GOT3 (cell line): ENCODE measurements at places on chromosomes 3 and 15.

DNA sequence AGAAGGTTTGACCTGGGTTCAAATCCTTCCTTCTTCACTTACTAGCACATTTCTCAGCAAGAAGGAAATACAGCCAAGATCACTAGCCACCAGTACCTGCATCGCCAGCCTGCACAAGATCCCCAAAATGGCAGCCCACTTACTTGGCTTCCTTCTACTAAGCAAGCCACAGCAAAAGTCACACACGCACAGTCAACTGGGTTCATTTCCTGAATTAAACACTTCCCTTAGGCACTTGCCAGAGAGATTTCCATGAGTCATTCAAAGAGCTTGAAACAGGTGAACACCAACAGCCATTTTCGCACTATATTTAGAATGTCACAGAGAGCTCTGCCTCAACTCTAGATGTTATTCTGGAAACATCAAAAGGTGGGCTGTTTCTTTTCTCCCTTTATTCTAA is 42.6 kb downstream of the MGLL start:
- no peak for DNase-seq

DNA sequence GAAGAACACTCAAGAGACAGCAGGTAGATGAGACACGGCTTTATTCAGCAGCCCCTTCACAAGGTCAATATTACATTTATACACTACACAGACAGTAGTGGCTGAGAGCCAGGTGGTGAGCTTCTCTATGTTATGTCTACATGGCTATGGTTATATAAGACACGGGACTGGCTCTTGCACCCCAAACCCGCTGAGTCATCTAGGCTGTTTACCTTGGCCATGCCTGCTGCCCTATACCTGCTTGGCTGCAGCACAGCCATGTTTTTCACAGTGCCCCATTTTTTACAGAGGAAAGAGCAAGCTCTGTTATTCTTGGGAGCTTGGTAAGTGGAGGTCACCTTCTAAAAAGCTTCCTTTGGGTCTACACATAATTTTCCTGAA is 231.6 kb downstream of the IGSF11 start:
- DNase-seq = no peak

GRCh38 chr3:55630280-55630920 is 143.3 kb upstream of the WNT5A start:
- no peak for DNase-seq

DNA sequence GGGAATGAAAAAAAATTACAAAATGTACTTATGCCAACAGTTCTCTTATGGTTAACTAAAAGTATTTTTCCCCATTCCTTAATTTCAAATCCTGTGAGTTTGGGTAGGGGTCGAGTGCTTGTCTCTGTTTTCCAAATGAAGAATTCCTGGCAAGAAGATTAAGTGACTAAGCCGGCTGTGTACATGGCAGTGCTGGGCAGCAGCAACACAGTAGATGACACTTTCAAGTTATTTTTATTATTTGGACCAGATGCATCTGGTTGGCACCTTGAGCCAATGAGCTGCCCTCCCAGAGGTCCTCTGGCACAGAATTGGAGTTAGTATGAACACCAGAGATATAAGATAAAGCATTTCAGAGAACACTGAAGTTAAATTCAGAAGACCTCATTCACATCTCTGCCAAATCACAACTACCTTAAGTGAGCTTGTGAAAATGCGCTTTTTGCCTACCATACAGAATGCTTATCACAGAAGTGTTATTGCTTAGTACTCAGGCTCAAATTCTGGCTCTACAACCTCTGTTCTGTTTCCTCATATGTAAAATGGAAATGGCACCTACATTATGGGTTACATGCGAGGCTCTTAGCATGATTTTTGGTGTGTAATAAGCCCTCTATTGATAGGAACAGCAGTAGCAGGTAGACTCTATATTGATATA is 256.9 kb downstream of the UBE2E2 start:
- no peak for DNase-seq

DNA sequence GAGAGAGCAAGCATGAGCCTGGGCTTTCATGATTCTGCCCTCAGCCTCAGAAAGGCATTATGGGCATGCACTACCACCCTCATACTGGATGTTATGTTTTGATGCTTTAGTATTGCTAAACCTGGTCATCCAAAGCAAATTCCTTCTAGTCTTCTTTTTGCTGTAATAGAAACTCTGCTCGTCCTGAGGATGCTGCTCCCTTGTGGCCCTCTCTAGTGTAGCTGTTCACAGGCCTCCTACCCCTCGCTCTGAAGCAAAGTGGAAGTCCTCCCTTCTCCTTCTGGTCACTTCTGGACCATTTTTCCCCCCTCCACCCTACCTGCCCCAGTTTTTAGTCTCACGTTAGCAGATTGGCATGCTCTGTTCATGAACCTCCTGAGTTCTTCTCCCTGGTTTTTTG is 22.9 kb upstream of the CCNL1 start:
- no peak for DNase-seq

DNA sequence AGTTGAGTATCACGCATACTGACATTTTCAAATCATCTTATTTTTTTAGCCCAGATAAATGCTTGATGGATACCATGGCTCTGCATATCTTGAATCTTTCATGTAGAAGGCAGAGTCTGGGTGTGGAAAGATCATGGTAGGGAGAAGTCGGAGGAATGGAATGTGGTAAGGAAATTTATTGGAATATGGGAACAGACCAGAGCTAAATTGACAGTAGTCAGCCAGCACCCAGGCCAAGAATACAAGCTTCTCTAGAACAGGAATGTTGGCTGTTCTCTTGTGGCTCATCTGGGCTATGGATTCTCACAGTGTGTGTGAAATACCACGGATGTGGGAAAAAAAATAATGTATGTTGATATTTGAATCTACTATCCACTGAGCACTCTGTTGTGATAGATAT is 305.7 kb upstream of the COL8A1 start:
- no peak for DNase-seq

- no peak for DNase-seq
Measured at GRCh38 chr3:122665226-122665786, 15.3 kb upstream of the PARP14 start.

DNA sequence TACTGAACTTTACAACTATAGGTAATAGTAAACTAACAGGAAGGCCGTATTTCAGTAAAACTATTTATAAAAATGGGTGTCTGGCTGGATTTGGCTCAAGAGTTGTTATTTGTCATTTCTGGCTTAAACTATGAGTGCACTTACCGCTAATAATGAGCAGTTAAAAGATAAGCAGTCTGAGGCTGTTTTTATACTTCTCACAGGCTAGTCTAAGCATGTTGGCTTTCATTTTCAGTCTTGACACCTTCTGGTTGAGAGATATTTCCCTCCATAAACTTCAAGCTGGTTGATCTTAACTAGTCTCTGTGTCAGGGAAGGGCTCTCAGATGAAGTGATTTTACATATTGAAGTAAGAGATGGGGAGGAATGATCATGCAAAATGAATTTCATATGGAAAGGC is 96.1 kb downstream of the RSRC1 start:
- DNase-seq = no peak

DNA sequence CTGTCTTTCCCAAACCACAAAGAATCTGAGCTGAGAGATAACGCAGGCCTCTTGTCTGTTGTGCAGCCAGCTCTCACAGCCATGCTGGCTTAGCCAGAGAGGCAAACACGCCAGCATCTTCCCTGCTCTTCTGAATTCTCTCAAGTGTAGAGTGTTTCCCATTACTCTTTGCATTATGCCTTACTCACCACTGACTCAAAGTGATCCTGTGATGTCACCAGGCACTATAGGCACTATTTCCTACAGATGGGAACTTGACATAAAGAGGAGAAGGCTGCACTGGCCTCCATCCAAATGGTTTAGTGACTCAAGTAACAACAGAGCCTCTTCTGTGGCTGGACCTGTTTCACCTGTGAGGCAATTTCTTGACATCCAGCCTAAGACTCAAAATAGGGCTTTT is 44.4 kb downstream of the PDZRN3 start:
- no peak for DNase-seq

- no peak for DNase-seq
Measured at GRCh38 chr3:194608981-194609380, 24.2 kb downstream of the TMEM44 start.

DNA sequence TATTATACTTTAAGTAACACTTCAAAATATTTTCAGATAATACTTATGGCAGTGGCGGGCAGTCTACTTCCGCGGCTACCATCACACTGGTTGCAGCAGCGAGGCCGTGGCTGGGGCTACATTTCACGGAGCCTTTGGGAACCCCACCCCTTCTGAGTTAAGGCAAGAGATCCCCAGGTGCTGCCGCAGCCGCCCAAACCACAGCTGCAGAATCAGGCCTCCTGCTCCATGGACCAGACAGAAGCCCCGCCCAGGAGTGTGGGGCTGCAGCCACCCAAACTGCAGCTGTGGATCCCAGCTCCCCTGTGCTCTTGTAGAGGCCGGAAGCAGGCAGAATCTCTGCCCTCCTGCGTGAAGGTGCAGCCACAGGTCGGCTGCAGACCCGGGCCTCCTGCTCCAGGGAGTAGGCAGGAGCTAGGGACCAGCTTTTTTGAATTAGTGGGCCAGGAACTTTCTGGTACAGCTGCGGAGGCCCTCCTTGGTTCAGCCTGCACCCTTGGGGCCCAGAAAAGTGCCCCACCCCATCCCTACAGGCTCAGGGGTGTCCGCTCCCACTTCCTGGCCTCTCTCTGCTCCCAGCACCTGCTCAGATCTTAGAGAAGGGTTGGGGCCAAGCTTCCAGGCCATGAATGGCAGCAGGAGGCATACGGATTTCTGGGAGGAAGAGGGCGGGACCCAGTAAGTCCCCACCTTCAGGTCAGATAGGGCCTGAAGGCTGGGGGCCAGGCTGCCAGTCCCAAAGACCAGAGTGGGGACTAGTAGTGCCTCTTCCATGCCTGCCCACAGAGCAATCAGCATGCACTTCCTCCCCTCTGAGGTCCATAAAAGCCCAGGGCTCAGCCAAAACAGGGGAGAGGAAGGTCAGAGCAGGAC is 1188.8 kb upstream of the CADM2 start:
- DNase-seq = no peak

DNA sequence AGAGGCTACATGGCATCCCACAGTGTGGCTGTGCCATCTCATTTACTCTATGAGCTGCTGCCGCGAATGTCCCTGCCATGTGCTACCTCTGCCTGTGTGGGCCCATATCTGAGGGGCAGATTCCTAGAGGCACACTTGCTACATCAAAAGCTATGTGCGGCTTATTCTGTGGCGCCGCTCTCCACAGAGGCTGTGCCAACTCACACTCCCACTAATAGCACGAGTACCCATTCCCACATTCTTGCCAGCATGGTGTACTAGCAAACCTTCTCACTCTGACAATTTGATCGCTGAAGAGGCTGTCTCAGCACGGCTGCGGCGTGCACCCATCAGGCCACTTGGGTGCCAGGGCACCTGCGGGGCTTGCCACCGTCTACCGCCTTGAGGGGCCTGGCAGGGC is 31.2 kb upstream of the MUSTN1 start:
- no peak for DNase-seq

DNA sequence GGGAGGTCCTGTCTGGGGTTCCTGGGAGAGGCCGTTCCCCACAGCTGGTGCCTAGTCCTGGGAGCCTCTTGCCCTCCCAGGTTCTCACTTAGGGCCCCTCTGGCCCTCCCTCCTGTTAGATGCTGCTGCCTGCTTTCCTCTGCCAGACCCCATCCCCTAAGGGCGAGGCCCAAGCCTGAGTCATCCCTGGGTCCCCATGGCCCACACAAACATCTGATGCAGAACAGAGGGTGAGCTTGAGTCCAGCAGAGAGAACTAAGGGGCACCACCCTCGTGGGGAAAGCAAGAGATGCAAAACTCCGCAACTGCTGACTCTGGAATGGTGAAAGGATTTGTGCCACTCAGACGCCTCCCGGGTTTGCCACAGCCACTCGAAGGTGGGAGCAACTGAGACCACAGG is 58.8 kb upstream of the TRPM1 start:
- DNase-seq = no peak

DNA sequence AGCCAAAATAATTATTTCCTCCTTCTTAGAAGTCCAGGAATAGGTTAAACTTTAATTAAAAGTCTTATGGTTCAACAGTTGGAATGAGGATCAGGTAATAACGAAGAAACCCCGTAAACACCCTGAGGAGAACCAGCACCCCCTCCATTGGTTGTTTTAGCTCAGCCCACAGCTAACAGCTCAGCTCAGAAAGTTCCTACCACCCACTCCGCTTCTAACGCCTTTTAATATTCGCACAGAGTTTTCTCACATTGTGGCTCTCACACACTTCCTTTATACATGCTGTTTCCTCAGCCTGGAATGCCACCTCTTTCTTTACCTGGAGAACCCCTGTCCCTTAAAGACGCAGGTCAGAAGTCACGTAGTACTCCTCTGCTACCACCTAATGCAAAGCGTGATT is 17.0 kb downstream of the CX3CR1 start:
- DNase-seq = no peak

DNA sequence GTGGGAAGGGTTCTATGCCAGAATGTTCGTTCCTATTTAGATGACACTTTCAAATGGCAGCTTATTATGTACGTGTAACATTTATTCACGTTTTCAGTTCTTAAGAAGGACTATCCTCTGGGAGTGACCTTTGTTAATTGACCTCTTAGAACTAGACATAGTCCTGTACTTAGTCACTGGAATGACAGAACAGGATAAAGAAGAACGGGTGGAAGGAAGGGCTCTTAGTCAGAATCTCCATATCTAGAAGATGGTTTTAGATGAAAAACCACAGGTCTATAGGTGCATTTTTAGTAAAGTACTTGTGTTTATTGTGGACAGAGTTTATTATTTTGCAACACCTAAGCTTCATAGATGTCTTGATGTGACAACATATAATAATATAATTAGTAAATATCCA is 6.5 kb downstream of the METTL6 start:
- DNase-seq = no peak

DNA sequence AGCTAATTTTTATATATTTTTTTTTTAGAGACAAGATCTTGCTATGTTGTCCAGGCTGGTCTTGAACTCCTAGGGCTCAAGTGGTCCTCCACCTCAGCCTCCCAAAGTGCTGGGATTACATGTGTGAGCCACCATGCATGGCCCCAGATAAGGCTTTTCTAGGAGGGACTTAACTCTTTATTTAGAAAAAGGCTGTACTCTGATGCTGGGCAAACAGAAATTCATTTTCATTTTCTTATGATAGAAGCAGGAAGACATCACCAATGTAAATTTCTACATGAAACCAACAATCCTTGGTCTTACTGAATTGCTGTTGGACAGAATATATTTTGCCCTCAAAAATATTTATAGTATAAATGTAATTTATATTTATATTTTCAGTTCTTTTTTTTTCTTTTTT is 9.6 kb downstream of the NIPA1 start:
- no peak for DNase-seq

- no peak for DNase-seq
Measured at GRCh38 chr3:41581700-41582099, 380.2 kb downstream of the ULK4 start.

DNA sequence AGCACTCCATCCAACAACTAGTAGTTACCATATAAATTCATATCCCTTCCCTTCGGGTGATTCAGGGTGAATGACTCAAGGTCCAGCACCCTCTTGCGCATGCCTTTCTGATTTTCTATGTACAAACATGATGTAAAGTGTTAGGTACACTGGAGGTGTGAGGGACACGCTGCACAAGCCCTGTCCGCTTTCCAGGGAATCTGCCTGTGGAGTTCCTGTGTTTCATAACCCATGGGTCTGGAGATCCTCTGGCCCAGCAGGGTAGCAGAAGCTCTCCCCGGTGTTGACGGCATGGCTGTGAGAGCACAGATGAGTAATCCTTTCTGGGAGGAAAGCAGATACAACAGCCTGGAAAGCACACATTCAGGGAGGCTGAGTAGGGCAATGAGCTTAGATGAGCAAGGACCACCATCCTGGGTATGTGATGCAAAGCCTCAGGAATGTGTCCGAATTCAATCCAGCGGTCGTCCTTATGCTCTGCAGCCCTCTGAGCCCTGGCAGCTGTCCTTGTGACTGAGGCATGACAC is 142.9 kb upstream of the TP63 start:
- DNase-seq = no peak

GRCh38 chr15:45702041-45702440 is 67.2 kb downstream of the SQOR start:
- no peak for DNase-seq
